ENCODE measurements at places on chromosomes 13 and 19.

GRCh38 chr13:35473802-35474201, 2.7 kb downstream of the MAB21L1 start:
- H3K4me3 ChIP-seq = no peak overlapping the region
- H3K36me3 ChIP-seq = no peaks in the 10 kb centered on the region

DNA sequence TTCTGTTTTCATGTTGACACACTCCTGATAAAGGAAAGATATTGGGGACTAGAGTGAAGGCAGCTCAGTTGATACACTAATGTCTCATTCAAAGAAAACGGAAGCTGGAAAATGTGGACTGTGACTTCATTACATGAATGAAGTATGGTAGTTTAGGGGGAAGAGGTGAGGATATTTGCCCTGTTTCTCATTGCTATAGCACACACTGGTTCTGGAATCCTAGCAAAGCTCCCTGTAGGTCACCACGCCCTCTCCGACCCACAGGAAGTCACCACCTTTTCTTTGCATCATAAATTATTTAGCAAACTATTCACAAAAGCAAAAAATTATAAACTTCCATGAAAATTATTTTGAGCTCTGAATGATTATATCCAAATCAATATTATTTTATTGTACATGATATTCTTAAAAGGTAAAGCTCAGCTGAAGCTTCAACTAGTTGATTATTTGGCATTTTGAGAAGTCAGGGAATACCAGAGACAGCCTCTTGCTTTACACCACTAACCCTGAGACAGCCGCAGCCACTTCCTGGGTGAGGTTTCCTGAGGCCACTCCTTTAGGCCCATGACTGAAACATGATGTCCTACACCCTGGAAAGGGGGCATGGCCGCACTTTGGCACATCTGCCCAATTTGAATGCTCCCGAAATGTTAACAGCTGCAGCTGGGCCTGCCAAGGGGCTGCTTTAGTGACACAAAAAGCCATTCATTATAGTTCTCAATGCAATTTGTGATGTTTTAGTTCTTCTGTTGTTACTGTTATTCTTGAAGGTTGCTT, 50.0 kb upstream of the WDFY2 start:
- no peaks in the 10 kb centered on the region for H3K36me3 ChIP-seq
- no peaks in the 10 kb centered on the region for H3K27me3 ChIP-seq
- H3K4me3 ChIP-seq = no peak overlapping the region
- no peak for DNase-seq

- peaks cover 40% of the 10 kb centered on the region for H3K36me3 ChIP-seq
- peaks cover 48% of the 10 kb centered on the region for H3K4me1 ChIP-seq
- DNase-seq = no peak
These were observed 9.5 kb downstream of the LSM4 start for GRCh38 chr19:18313398-18313797.

DNA sequence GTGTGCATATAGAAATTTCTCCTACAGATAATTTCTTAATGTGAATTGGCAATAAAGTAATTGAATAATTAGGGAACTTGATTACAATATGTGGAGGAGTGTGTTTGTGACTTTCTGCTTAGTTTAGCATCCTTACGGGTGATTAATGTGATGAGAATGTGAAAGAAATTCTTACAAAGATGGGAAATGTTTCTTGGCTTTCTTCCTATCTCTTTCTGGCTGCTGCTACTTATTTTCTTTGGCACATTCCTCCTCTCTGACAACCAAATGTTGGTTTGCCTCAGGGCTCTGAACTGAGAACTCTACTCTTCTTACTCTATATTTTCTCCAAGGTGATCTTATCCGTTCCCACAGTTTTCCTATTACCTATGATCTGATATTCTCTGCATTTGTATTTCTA, 300.1 kb downstream of the TBC1D4 start:
- H3K4me1 ChIP-seq = no peaks in the 10 kb centered on the region
- no peak overlapping the region for H3K4me3 ChIP-seq
- H3K27ac ChIP-seq = no peak overlapping the region
- H3K27me3 ChIP-seq = peaks cover 5% of the 10 kb centered on the region
- DNase-seq = no peak

GRCh38 chr19:46863818-46864629, 3.2 kb downstream of the ARHGAP35 start:
- H3K27ac ChIP-seq = peak overlapping the region; percentile 6
- peaks cover 44% of the 10 kb centered on the region for H3K4me1 ChIP-seq
- no peaks in the 10 kb centered on the region for H3K36me3 ChIP-seq
- H3K27me3 ChIP-seq = no peaks in the 10 kb centered on the region
- no peak for DNase-seq

- peaks cover 34% of the 10 kb centered on the region for H3K36me3 ChIP-seq
- H3K4me1 ChIP-seq = peaks cover 6% of the 10 kb centered on the region
- H3K4me3 ChIP-seq = no peak overlapping the region
- no peak for DNase-seq
These were observed 27.6 kb downstream of the SLAIN1 start for GRCh38 chr13:77725071-77725470.

DNA sequence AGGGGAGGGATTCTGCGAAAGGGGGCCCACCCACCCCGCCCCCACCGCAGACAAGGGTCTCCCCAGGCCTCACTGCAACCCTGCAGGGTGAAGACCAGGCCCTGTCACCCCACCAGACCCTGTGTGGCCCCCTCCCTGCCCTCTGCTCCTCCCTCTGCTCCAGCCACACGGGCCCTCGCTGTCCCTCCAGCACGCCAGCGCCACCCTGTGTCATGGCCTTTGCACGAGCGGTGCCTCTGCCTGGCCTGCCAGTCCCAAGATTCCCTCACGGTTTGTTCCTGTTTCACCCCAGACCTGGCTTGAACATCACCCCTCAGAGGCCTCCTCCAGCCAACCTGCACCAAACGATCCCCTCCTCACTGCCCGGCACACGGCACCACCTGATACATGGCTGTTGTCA, 27.3 kb downstream of the PIP5K1C start:
- no peak for DNase-seq
- no peaks in the 10 kb centered on the region for H3K27me3 ChIP-seq
- peaks cover 20% of the 10 kb centered on the region for H3K4me1 ChIP-seq
- H3K27ac ChIP-seq = no peak overlapping the region
- no peak overlapping the region for H3K4me3 ChIP-seq
- no peaks in the 10 kb centered on the region for H3K36me3 ChIP-seq

- H3K4me3 ChIP-seq = no peak overlapping the region
- H3K27ac ChIP-seq = peak overlapping the region; percentile 62
- H3K27me3 ChIP-seq = no peaks in the 10 kb centered on the region
- DNase-seq = no peak
- peaks cover 39% of the 10 kb centered on the region for H3K36me3 ChIP-seq
These were observed 419.7 kb downstream of the KLF12 start for GRCh38 chr13:73714522-73714921.

DNA sequence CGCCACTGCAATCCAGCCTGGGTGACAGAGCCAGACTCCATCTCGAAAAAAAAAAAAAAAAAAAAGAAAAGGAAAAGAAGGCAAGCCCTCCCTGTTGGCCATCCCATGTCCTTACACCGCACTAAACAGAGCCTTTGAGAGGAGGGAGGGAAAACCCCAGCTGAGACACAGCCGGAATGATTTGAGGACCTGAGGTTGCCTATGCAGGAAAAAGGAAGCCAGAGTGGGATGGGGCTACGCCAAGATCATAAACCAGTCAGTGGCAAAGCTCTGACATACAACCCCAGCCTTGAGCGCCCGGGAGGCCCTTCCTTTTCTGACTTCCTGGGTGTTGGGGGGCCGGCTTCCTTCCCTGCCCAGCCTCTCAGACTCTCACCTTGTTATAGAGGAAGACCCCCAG, 12.5 kb upstream of the CHERP start:
- H3K4me1 ChIP-seq = no peaks in the 10 kb centered on the region
- DNase-seq = no peak

GRCh38 chr19:42555317-42555716, 27.0 kb upstream of the CEACAM1 start:
- no peaks in the 10 kb centered on the region for H3K36me3 ChIP-seq
- no peaks in the 10 kb centered on the region for H3K4me1 ChIP-seq
- no peak for DNase-seq
- H3K27me3 ChIP-seq = peaks cover 5% of the 10 kb centered on the region
- H3K4me3 ChIP-seq = no peak overlapping the region

DNA sequence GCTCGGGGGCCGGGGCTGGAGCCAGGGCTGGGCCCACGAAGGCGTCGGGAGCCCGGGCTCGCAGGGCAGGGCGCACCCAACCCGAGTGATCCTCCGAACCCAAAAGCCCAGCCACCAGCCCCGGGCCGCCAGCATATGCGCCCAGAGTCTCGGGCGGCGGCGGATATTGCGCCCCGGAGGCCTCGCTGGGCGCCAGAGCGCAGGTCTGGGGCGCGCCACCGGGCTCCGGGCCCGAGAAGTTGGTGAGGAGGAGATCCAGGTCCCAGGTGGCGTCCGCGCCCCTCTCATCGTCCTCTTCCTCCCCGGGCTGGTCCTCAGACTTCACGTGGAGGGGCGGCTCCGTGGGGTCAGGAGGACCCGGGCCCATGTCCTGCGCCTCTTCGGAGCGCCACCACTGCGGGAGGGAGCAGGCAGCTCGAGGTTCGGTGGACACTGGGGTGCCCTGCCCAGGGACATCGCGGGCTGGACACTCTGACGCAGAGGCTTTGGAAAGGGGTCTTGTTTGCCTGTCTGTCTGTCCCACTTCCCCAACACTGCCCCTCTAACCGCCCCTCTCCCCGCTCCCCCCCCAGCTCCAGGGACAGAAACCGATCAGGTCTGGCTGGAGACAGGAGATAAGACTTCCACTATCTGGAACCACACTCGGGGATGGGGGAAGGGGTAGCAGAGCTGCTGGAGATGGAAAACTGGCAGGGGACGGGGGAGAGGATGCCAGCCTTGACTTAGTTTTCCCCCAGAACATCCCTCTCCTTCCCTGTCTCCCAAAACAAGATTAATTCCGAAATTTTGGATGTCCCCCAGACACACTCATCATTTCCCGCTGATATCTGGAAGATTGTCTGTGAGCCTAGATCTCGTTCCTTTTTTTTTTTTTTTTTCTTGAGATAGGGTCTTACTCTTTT, 1.0 kb downstream of the KLF1 start:
- no peaks in the 10 kb centered on the region for H3K27me3 ChIP-seq
- H3K27ac ChIP-seq = peak overlapping the region; percentile 2
- peak overlapping the region; percentile 65 for H3K4me3 ChIP-seq
- peaks cover 45% of the 10 kb centered on the region for H3K4me1 ChIP-seq
- H3K36me3 ChIP-seq = no peaks in the 10 kb centered on the region

DNA sequence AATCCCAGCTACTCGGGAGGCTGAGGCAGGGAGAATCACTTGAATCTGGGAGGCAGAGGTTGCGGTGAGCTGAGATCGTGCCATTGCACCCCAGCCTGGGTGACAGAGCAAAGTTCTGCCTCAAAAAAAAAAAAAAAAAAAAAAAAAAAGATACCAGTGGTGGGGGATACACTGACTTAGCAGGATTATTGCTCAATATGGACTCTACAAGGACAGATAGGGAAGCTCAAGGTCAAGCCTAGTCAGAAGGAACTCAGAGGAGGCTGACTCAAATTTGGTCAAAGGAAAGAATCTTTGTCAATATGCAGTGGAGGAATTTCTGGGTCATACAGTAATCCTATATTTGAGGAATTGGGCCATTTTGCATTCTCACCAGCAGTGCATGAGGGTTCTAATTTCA, 6.7 kb upstream of the DIAPH3 start:
- no peak overlapping the region for H3K27ac ChIP-seq
- DNase-seq = no peak
- H3K27me3 ChIP-seq = peaks cover 3% of the 10 kb centered on the region

- no peak for DNase-seq
- no peak overlapping the region for H3K4me3 ChIP-seq
- H3K36me3 ChIP-seq = no peaks in the 10 kb centered on the region
- H3K27me3 ChIP-seq = no peaks in the 10 kb centered on the region
- H3K4me1 ChIP-seq = no peaks in the 10 kb centered on the region
These were observed 1034.9 kb downstream of the PCDH9 start for GRCh38 chr13:66195238-66195637.

- no peak for DNase-seq
- no peak overlapping the region for H3K4me3 ChIP-seq
- no peak overlapping the region for H3K27ac ChIP-seq
- no peaks in the 10 kb centered on the region for H3K36me3 ChIP-seq
These were observed 29.9 kb downstream of the NLRP13 start for GRCh38 chr19:55902080-55902751.

GRCh38 chr13:26762745-26763345, 2.3 kb upstream of the GPR12 start:
- peaks cover 47% of the 10 kb centered on the region for H3K27me3 ChIP-seq
- H3K36me3 ChIP-seq = no peaks in the 10 kb centered on the region
- H3K4me1 ChIP-seq = peaks cover 7% of the 10 kb centered on the region
- no peak overlapping the region for H3K4me3 ChIP-seq
- H3K27ac ChIP-seq = no peak overlapping the region

DNA sequence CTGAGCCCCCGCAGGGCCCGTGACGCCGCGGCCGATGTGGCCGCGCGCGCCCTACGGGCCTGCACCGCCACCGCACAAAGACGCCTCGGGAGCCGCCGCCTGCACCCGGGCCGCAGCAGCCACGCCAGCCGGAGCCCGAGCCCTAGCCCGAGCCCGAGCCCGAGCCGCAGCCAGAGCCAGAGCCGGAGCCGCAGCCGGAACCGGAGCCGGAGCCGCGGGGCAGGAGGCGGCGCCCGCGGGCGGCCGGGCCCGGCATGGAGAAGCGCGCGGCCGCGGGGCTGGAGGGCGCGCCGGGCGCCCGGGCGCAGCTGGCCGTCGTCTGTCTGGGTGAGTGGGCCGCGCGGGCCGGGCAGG, 379 bp downstream of the LRP3 start:
- no peak overlapping the region for H3K4me3 ChIP-seq
- peaks cover 6% of the 10 kb centered on the region for H3K4me1 ChIP-seq
- peaks cover 22% of the 10 kb centered on the region for H3K27me3 ChIP-seq
- H3K27ac ChIP-seq = no peak overlapping the region
